ENCODE measurements at places on chromosomes 6 and 20.

DNA sequence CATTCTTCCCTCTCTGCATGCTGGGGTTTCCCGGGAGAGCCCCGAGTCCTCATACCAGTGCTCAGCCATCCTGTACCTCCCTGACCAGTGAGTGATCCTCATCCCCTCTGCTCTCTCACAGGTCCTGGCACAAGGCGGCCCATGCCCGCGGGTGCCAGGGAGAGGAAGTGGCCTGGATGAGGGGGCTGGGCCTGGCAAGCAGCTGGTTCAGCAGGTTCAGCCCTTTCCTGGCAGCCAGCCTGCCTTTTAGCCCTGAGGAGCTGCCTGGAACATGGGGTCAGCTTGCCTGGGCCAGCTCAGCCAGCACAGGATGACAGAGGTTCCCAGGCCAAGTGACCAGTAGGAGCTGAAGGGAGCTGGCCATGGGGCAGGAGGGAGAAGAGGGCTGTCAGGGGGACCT is 10.9 kb downstream of the MOCS1 start:
- no peak for DNase-seq

DNA sequence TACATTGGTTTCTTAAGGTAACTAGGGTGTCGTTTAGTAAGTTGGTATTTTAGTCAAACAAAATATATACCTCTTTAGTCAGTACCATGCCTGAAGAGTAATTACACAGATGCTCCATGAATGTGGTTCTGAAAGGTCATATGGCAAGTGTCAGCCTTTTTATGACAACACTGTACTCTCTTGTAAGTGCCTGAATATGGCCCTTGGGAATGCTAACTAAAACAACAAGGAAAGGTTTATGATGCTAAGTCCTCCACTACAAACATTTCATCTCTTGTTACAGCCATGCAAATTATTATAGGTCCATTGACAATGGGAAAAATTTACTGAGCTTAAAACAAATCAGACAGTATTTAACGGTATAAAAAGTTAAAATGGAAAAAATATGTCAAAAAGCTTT is 39.0 kb upstream of the SUPT3H start:
- DNase-seq = no peak

- no peak for DNase-seq
Observed at GRCh38 chr6:163243692-163244589, 170.6 kb upstream of the QKI start.

DNA sequence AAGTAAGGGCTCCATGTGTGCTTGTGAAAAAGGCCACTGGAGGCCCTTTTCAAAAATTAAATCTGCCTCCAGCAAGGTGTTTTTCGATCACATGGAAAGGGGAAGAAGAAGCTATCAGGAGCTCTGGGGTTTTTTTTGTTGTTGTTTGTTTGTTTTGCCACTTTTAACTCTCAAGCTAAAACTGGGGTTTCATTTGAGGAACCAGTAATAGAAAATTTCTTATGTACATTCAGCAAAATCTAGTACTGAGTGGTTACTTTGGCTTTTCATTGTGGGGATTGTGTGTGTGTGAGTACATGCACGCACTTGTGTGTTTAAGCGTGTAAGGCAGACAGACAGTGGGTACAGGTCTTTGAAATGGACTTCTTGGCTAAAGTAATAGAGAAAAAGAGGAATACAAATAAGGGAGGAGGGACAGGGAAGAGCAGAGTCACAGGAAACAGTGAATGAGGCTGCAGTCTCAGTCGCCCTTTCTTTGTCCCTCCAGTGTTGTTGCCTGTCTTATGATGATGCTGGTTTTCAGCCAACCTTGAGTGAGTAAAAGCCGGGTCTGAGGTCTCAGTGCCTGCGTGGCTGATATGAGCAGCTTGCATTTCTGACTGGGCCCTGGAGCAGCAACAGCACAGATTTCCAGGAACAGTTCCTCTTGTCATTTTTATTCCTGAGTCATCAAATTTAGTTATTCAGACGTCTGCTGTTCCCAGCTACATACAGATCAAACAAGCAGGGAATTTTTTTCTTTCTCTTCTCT is 26.2 kb downstream of the SLC16A10 start:
- DNase-seq = no peak

DNA sequence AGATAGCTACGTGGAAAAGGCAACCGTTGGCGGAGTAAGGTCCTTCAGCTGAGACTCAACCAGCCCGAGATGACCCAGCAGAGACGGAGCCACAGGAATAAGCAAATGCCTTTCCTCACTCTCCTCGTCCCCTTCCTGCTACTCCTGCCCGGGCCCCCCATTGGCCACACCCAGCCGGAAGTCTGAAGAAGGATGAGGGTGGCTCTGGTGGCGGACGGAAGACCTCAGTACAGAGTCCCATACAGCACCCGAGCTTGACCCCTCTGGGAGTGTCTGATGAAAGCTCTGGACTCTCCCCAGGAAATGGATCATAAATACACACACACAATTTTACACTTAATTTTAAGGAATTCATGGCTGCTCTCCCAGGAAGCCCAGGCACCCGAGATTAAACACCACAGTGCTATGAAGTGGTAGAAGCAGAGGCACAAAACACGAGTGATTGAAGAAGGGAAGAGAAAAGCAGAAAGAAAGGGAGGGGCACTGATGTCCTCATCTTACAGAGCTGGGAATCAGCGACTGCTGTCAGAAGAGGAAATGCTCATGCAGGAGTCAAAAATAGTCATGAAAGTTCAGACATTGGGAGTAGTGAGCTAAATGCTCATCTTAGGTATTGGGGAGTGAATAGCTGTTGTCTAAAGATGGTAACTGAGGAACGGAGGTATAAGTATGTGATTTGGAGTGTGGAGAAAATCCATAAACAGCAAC is 125.6 kb downstream of the BANF2 start:
- DNase-seq = no peak

- no peak for DNase-seq
Observed at GRCh38 chr6:10417681-10418104, 2.8 kb upstream of the TFAP2A start.

DNA sequence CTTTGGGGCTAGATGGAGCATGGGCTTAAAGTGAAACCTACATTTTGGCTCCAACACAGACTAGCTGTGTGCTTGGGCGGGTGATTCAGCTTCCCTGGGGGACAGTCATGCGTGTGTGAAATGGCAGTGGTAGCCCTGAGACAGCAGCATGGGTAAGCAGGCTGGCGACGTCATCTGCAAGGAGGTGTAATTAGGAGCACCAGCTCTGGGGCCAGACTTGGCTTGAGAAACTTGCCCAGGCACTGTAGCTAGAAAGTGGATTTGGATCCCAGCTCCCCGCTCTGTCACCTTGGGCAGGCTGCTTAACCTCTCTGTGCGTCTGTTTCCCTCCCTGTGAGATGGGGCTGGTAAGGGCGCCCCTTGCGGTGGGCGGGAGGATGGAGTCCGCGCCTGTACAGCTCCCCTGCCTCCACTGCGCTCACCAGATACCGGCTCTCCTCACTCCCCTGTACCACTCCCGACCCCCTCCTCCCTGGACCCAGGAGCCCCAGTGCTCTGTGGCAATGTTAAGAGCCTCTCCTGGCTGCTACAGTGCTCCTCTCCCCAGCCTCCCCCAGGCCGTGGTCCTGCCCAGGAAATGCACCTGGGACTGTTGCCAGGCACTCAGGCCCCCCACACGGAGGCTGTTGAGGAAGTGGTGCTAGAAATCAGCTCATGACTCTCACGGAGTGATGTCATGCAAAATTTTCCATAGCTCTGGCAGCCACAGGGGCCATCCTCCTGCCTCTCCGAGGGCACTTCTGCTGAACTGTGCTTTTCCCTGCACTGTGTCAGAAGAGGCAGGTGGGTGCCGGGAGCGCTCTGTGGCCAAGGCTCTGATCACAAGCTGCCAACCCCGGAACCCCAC is 44.6 kb downstream of the SYNJ2 start:
- DNase-seq = peak; percentile 41

DNA sequence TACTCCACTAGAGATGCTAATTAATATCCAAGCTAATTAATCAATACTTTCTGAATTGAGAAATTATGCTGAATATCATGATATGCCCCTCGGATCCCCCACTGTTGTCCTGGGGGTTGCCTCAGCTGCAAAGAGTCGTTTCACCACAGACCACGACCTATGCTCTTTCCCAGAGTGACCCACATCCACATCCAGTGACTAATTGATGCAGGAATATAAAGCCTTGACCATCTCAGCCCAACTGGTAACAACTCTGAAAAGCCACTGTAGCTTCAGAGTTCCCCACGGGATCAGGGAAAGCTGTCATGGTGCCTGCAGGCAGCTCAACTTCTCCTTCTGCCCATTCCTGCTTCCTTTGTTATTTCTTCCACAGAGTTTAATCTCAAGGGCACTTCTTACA is 116.9 kb downstream of the RWDD2A start:
- no peak for DNase-seq

GRCh38 chr6:117542493-117542892 is 59.8 kb downstream of the GOPC start:
- no peak for DNase-seq

GRCh38 chr20:52348434-52348833 is 156.9 kb upstream of the ZFP64 start:
- no peak for DNase-seq

DNA sequence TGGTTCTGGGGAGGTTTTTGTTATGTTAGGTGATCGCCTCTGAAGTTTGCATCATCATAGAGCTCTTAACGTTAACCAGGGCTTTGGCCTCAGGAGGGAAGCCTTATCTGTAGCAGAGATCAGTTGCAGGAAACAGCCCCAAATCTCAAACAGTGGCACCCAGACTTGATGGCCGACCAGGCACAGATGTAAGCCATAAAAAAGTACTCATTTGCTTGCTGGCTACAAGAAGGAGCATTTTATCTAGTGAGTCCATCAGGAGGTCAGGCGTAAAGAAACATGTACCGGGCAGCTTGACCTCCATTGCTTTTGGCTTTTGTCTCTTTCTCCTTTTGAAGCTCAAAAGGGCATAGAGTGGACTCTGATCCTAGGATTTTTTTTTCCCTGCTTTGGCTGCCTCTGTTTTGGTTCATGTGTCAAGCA is 122.3 kb downstream of the CCDC170 start:
- no peak for DNase-seq

- no peak for DNase-seq
Observed at GRCh38 chr6:84046755-84047154, 13.2 kb downstream of the MRAP2 start.

- no peak for DNase-seq
Observed at GRCh38 chr6:132114201-132114825, 163.1 kb upstream of the CCN2 start.

DNA sequence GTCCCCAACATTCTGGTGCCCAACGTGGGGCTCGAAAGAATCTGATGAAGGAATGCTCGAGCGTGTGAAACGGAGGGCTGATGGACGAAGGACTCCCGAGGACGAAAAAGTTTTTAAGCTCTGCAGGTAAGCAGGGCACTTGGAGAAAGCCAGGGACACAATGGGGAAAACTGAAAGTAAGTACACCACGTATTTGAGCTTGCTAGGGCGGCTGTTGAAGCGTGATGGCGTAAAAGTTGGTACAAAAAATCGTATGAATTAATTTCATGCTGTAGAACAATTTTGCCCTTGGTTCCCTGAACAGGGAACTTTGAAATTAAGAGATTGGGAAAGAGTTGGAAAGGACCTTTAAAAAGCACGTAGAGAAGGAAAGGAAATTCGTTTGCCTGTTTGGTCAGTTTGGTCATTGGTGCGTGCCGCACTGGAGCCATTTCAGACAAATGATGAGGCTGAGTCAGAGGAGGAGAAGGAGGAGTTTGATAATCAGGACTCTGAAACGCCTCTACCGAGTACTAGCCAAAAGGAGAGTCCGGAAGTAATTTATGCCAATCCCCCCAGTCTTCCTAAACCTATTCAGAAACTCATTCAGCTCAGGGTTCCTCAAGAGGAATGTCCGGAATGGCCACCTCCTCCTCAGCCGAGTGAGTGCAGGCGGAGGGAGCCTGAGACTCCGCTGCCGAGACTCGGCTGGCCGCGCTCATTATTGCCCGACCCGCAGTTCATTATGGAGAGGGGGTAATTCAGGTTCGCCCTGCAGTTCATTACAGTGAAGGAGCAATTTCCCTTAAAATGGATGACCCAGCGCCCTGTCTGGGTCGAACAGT is 59.2 kb upstream of the PRSS16 start:
- peak; percentile 57 for DNase-seq

- DNase-seq = no peak
Observed at GRCh38 chr6:132746048-132746447, 11.7 kb downstream of the VNN2 start.

DNA sequence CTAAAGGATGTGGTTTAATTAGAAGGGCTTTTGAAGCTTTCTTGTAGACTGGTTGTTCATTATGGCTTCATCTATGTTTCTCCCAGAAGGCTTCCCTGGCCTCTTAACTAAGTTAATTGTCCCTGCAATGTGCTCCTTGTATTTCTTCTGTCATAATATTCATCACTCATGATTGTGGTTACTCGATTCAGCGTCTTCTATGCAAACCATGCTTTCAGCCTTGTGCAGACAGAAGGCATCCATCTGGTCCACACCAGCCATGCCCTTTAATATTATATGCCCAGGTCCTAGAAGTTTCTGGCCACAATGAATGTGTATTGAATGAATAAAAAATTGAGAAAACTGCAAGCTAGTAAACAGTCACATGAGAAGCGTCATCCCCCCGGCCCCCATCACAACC is 163.2 kb downstream of the KHDC1L start:
- no peak for DNase-seq

GRCh38 chr6:155115893-155116570 is 120.9 kb downstream of the TIAM2 start:
- no peak for DNase-seq

GRCh38 chr6:50959081-50959641 is 140.5 kb downstream of the TFAP2B start:
- no peak for DNase-seq

GRCh38 chr6:4574007-4574406 is 202.2 kb upstream of the CDYL start:
- DNase-seq = no peak

GRCh38 chr6:135189344-135189743 is 8.2 kb downstream of the MYB start:
- no peak for DNase-seq

GRCh38 chr20:41507436-41507835 is 110.7 kb downstream of the CHD6 start:
- DNase-seq = no peak

DNA sequence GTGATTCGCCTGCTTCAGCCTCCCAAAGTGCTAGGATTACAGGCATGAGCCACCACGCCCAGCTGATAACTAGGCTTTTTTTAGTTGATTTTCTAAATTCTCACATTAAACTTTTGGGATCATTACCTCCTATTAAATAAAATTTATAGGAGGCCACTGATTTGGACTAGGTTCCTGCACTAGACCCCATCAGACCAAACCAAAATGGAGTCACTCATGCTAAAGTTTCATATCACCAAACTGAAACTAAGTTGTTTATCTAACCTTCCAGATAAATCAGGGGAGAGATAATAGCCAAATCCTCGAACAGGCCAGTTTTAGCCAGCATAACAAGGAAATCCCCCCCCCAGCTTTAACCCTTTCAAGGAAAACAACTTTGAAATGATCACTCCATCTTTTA is 98.4 kb upstream of the SLC22A16 start:
- no peak for DNase-seq

- DNase-seq = no peak
Observed at GRCh38 chr6:16754876-16755275, 6.4 kb downstream of the ATXN1 start.

GRCh38 chr6:11830520-11830919 is 51.9 kb upstream of the ADTRP start:
- no peak for DNase-seq

All from NCI-H460 (cell line).